Lower leg skin (tissue), 4 donors: ENCODE measurements at places on chromosomes 7 and 10. TPM values are rescaled to one million over a fixed set of nuclear protein-coding genes. Genes with fewer than 3 reads are reported as not detected.

The GPRIN2 gene
- 50.5 TPM for total RNA-seq

The LRGUK gene
- total RNA-seq: 0.25 TPM

The GALNT17 gene
- total RNA-seq: 7.5 TPM

The MCMBP gene
- 62.5 TPM for total RNA-seq

The SLC37A3 gene
- total RNA-seq: 31.0 TPM

The EN2 gene
- 0.04 TPM for total RNA-seq

The SFTPA1 gene
- total RNA-seq: not detected

The SPDYE11 gene
- total RNA-seq: not detected

The LDB1 gene
- 107 TPM for total RNA-seq

The ZNF479 gene
- not detected for total RNA-seq

The PRTFDC1 gene
- total RNA-seq: not detected

The DEPP1 gene
- 57.1 TPM for total RNA-seq

The SVOPL gene
- total RNA-seq: 1.6 TPM

The SYNPO2L gene
- total RNA-seq: not detected

The SEMA3E gene
- total RNA-seq: 4.0 TPM

The RSBN1L gene
- 17.3 TPM for total RNA-seq

The SPOCK2 gene
- 3.1 TPM for total RNA-seq

The PNLIP gene
- total RNA-seq: 0.32 TPM

The LHFPL3 gene
- 0.16 TPM for total RNA-seq

The CEP55 gene
- 1.9 TPM for total RNA-seq

The MEOX2 gene
- total RNA-seq: 3.2 TPM

The CC2D2B gene
- not detected for total RNA-seq

The MYOF gene
- 129 TPM for total RNA-seq

The HOXA4 gene
- 1.3 TPM for total RNA-seq

The TMEM236 gene
- 0.08 TPM for total RNA-seq

The CDC14C gene
- total RNA-seq: not detected

The SLC25A28 gene
- total RNA-seq: 28.5 TPM

The TPK1 gene
- 5.5 TPM for total RNA-seq

The TMEM270 gene
- not detected for total RNA-seq

The CALML3 gene
- 43.4 TPM for total RNA-seq

The TSPAN12 gene
- 1.3 TPM for total RNA-seq

The CCZ1B gene
- total RNA-seq: 27.5 TPM

The TET1 gene
- total RNA-seq: 1.1 TPM

The CYREN gene
- 27.9 TPM for total RNA-seq

The HOGA1 gene
- total RNA-seq: 1.7 TPM

The SLC18A2 gene
- total RNA-seq: 4.4 TPM

The KCND2 gene
- 0.17 TPM for total RNA-seq

The HSPB1 gene
- total RNA-seq: 3,665 TPM

The FOXI2 gene
- 2.4 TPM for total RNA-seq

The CAV2 gene
- 47.3 TPM for total RNA-seq

The ASIC3 gene
- total RNA-seq: 2.4 TPM

The AASS gene
- total RNA-seq: 9.0 TPM

The WBP1L gene
- total RNA-seq: 171 TPM

The GJC3 gene
- total RNA-seq: 3.4 TPM

The TMEM229A gene
- total RNA-seq: not detected

The DKK1 gene
- 29.9 TPM for total RNA-seq

The TSPAN13 gene
- 9.2 TPM for total RNA-seq
